Cardiac fibroblast (primary cell): ENCODE measurements at places on chromosomes 2 and 18.

- no peak for DNase-seq
Observed at GRCh38 chr18:62445386-62445917, 77.4 kb upstream of the ZCCHC2 start.

DNA sequence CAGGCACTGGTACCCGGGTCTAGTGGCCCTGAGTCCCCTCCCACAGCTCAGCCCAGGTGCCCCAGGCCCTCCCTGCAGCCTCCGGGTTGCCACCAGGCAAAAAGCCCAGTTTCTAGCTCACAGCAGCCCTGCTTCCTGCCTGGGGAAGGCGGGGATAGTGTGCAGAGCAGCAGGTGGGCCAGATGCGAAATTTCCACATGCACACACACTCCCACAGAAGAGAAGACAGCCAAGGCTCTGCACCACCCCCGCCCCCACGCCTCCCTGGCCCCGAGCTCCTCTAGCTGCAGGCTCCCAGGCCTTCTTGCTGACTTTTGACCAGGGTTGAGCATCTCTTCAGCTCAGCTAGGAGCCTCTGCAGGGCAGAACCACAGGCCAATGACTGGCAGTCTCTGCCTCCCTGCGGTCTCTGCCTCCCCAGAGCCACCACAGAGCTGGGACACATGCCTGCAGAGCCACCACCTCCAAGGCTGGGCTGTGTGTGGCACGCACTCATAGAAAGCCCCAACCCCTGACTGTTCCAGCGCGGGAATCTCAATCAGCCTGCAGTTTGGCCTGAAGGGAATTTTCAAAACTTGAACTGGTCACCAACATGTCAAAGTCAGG is 7.2 kb downstream of the SLC66A2 start:
- DNase-seq: peak; percentile 56

DNA sequence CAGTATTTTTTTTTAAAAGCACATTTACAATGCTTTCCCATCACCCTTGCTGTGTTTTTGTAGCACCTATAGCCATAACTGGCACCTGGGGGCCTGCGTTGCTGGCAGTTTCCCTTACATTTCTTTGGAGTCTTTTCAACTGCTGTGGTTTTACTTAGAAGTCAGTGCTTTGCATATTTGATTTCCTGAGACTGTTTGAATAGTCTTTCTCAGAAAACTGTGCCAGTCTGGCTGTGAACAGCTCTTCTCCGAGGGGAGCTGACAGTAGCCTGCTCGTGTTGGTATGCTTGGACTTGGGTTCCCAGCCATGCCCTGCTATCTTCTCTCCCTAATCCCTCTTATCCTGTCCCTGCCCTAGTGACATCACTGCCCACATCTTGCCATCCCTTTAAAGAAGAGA is 81.5 kb downstream of the DPP4 start:
- peak; percentile 24 for DNase-seq

DNA sequence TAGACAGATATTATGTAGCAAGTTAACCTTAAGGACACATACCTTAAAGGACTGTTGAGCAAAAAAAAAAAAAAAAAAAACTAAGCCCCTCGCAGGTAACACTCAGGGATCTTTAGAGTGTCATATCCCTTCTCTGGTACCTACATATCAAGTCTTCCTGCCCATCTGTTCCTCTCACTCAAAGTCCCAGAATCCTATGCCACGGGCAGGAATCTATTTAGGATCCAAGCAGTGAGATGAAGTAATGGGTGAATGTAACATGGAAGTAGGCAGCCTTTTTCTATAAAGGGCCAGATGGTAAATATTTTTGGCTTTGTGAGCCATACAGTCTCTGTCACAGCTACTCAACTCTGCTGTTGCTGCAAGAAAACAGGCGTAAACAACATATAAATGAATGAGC is 496.7 kb downstream of the STK39 start:
- DNase-seq: no peak
